NCI-H1930 (cell line): ENCODE measurements at places on chromosomes 6 and 20.

DNA sequence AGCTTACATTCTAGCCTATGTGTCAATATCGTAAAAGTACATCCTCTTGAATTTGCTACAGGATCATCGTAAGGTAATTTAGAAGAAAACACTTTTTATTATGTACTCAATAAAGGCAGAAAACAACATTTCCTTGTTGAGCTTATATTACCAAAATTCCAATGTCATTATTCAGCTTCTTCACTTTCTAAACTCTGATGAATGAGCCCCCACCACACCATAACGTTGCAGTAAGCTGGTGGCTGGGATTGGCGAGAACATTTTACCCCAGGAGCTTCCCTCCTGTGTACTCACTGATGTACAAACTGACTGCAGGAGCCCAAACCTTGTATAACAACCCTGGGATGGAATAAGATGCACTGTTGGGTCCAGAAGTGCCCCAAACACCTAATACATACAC, 238.1 kb upstream of the MARCKS start:
- no peak for DNase-seq

GRCh38 chr6:143119260-143119659, 58.6 kb downstream of the AIG1 start:
- DNase-seq: no peak

GRCh38 chr6:37130704-37131103, 39.2 kb upstream of the PIM1 start:
- no peak for DNase-seq

DNA sequence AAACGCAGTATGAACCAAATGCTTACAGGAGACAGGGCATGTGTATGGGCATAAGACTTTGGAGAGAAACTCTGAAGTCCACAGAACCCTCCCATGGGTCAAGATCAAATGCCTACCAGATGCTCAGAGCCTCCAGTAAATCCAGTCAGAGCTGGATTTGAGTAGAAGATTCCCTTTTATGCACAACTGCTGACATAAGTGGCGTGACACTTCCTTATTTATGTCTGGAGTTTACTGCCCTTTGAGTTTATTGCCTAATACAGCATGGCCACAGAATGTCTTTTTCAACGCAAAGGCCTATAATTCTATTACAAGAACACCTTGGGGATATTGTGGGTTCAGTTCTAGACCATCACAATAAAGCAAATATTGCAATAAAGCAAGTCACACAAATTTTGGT, 220.0 kb upstream of the FOXQ1 start:
- DNase-seq: no peak

DNA sequence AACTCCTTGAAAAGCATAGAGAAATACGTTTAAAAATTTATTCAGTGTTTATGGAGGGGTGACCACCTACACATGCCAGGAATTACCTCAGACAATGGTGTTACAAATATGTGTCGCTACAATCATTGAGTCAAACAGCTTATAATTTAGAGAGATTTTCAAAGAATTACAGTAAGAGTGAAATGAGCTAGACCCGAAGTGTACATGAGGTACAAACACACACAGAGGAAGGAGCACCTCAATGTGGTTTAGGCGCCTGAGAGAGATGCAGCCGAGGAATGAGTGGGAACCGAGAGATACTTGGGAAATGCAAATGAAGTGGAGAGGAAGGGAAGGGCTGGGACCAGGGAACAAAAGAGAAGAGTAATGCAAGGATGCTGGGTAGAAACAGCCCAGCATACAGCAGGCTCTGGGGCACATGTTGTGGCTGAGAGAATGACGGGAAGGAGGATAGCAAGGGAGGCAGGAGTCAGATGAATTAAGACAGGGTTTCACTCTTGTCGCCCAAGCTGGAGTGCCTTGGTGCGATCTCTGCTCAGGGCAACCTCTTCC, 15.5 kb downstream of the EEF1E1 start:
- DNase-seq: no peak

GRCh38 chr6:148179786-148180185, 162.9 kb upstream of the SASH1 start:
- no peak for DNase-seq

DNA sequence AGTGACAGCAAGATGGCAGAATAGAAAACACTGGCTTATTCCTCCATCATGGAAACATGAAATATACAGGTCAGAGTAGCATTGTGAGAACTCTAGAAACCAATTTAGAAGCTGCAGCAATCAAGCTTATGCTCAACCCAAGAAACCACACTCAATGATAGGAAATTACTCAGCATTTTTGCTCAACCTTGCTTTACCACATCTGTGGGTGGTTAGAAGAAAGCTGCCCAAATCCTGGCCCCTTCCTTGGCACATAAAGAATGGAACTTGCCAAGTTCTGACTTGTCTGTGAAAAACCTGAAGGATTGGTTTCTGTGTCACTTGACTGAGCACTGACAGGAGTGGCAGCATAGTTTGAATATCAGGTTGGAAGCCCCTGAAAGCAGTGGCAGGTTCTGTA, 108.0 kb upstream of the MOCS1 start:
- DNase-seq: no peak

- DNase-seq: peak; percentile 26
Measured at GRCh38 chr20:62980970-62981369, 25.8 kb downstream of the BHLHE23 start.
